ENCODE measurements at places on chromosomes 7 and 10.
A peak's percentile ranks its signal among the peaks of the same experiment; 100 is the strongest.

DNA sequence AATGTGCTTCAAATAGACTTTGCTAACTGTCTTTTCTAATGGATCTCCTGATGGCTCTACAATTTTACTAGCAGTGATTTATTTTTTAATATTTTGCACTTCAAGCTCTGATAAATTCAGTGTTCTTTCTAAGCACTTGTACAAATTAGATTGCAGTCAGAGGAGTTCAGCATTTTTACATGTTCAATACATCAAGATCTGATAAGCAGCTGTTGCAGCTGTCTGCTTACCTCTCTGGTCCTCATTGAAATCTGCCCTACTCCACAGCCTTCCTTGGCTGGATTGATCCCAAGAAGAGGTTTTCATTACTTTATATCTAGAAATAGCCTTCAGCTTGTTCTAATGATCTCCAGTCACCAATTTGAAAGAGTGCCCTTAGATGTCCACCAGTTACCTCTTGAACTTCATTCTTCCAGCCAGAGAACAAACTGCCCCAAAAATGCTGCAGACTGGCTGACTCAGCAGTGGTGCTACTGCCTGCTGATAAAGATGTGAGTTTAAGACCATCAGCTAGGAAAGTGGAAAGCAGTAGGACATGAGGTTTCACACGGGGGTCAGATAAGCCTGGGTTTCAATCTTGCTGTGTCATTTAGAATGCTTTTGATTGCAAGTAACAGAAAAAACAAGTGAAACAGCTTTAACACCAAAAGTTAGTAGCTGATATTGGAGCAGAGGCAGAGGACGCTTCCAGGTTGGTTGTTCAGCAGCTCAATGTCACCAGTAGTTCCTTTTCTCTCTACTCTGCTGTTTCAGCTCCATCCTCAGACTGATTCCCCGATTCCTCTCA, 350.9 kb upstream of the NPVF start:
- no peak for DNase-seq

GRCh38 chr10:27685681-27686080, 59.9 kb downstream of the MKX start:
- no peak for DNase-seq

- DNase-seq = peak; percentile 90
These were observed 373.3 kb downstream of the HTR7 start for GRCh38 chr10:90484518-90484917.

DNA sequence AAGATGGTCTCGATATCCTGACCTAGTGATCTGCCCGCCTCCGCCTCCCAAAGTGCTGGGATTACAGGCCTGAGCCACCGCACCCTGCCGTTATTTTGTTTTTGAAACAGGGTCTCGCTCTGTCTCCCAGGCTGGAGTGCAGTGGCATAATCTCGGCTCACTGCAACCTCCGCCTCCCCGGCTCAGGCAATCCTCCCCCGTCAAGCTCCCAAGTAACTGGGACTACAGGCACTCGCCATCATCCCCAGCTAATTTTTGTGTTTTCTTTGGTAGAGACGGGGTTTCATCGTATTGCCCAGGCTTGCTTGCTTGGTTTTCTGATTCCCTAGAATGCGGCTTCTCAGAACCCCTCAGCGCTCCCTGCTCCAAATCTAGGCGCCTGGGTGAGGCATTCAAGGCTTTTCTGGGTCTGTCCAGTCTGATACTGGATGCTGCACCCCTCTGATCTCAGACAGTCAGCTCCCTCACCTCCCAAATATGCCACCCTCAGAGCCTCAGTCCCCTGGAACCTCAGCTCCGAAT, 1.3 kb downstream of the TFR2 start:
- no peak for DNase-seq

DNA sequence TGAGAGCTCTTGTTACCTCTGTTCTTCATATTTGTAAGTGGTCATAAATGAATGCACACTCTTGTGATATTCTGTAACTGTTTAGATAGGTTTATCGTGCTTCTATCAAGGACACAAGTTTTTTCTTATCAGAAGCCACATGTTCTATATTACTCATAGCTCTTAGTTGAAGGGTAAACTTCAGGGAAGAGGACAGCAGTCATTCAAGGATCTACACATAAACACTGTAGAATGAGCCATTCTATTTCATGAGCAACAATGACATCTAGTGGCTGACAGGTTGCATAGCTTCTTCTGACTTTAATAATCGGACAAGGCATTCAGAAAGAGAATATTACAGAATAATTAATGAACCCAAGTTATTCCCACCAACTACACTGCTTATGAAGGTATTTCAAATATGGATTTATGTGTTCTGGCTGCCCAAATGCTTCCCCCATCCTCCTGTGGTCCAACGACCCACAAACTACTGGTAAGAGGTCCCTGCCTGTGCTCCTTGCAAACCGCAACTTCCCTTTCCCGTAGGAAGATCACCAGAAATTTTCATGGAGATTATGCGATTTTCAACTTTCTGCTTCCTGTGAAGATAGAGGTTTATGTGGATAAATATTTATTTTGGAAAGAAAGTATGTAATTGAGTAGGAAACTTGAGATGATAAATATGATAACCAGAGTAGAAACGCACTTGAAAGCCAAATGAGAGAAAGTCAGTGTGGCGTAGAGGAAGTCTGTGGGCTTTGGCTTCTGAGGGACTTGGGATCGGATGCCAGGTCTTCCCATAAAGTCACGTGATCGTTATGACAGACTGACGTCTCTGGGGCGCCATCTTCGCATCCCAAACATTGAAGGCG, 16.8 kb upstream of the ABCB5 start:
- peak; percentile 46 for DNase-seq

DNA sequence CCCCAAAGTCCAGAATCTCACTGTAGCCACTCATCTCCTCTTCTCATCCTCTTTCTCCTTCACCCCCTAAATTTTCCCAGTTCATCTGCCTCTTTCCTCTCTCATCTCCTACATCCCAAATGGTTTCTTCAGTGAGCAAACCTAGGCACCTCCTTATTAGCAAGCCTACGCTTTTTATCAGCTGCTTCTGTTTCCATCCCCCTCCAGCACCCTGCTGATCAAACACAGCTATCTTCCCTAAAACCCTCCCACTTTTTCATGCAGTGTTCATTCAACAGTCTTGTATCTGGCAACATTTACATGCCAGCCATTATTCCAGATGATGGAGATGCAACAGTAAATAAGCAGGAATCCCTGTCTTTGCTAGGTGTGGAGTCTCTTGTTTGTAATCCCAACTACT, 3.3 kb upstream of the ABRAXAS2 start:
- no peak for DNase-seq

GRCh38 chr7:100942045-100942774, 7.1 kb upstream of the MUC3A start:
- no peak for DNase-seq

DNA sequence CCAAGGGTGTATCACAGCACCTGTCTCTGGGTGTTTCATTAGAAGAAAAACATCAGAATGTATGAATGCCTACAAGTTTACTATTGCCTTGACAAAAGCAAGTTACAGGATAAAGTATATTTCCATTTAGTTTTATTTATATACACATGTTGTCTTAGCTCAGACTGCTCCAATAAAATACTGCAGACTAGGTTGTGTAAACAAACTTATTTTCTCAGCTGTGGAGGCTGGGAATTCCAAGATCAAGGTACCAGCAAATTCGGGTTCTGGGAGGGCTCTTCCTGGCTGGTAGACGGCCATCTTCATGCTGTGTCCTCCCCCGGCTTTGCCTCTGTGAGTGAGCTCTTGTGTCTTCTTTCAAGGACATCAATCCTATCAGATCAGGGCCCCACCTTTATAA, 77.1 kb upstream of the UNC5B start:
- no peak for DNase-seq
